Lung (tissue), 17 donors: ENCODE measurements at places on chromosomes 6 and 20. TPM values are rescaled to one million over a fixed set of nuclear protein-coding genes. Genes with fewer than 3 reads are reported as not detected.

GRCh38 chr6:158006331-158006730 is 24.7 kb downstream of the SYNJ2 start:
- DNase-seq, result no peak
- H3K4me1 ChIP-seq, result peaks cover 34% of the 10 kb centered on the region
- no peak overlapping the region for H3K4me3 ChIP-seq
- no peaks in the 10 kb centered on the region for H3K27me3 ChIP-seq

DNA sequence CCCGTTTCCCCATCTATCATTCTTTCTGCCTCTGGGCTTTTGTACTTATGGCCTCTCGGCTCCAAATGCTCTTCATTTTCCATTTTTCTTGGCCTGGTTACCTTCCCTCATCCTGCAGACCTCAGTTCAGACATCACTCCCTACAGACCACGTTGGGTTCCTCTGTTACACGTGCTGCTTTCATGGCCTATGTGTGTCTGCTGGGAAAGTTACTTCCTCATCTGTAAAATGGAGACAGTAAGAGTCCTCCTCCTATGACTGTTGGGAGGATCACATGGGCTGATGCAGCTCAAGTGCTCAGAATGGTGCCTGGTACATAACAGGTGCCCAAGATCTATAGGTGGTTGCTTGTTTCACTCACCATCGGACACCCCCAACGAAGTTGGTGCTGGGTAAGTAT is 13.5 kb downstream of the KCNK17 start:
- no peaks in the 10 kb centered on the region for H3K27me3 ChIP-seq
- H3K4me1 ChIP-seq, result peaks cover 1% of the 10 kb centered on the region
- H3K27ac ChIP-seq, result no peak overlapping the region
- DNase-seq, result no peak

- H3K27me3 ChIP-seq, result no peaks in the 10 kb centered on the region
- no peak overlapping the region for H3K4me3 ChIP-seq
These were observed 60.8 kb downstream of the TTI1 start for GRCh38 chr20:37972256-37973058.

DNA sequence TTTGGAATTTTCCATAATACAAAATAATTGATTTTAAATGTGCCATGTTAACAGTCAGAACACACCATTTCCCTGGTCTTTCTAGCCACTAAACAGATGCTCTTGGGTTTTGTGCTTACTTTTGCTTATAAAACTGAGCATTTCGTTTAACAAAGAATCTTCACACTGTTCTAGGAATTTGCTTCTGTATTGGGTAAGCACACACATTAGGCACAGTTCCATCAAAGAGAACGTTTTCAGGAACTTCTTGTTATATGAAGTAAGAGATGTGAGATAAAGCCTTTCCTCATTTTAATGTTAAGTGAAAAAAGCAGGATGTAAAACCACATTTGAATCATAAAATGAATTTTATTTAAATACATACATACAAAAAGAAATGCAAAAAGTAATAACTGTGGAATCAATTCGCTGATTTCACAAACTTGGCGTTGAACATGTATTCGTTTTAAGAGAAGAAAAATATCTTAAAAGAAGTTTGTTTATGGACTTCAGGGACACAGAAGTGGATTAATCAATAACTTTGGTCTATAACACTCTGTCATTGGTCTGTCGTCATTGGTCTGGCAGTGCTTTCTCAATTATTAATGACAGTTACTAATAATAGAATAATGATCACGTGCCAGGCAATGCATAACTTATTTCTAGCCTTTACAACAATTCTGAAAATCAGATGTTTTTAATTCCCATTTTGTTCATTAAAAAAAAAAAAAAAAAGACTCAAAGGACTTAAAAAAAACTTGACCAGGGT is 199.9 kb upstream of the PRDM1 start:
- no peaks in the 10 kb centered on the region for H3K27me3 ChIP-seq
- no peaks in the 10 kb centered on the region for H3K36me3 ChIP-seq
- no peak overlapping the region for H3K27ac ChIP-seq
- H3K4me3 ChIP-seq, result no peak overlapping the region
- H3K4me1 ChIP-seq, result peaks cover 2% of the 10 kb centered on the region

- H3K4me1 ChIP-seq, result no peaks in the 10 kb centered on the region
- no peak overlapping the region for H3K4me3 ChIP-seq
- peaks cover 2% of the 10 kb centered on the region for H3K36me3 ChIP-seq
These were observed 53.3 kb downstream of the TRAM2 start for GRCh38 chr6:52523378-52524142.

DNA sequence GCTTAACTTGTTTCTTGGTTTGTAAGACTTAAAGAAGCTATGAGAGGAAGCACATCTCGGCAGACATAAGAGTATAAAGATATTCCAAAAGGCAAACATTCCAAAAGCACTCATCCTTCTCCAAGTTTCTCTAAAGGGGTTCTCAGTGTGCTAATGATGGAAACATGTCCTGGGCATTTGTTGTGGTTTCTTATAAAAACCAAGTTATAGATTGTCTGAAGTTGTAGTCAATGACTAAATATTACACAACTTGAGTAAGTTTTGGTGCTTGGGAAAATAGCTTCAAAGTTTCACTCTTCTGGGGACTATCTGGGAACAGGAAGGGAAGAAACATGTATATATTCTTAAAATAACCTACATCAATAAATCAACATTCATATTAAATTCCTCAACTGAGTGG is 128.3 kb upstream of the TBX18 start:
- no peaks in the 10 kb centered on the region for H3K4me1 ChIP-seq
- H3K36me3 ChIP-seq, result no peaks in the 10 kb centered on the region
- DNase-seq, result no peak

DNA sequence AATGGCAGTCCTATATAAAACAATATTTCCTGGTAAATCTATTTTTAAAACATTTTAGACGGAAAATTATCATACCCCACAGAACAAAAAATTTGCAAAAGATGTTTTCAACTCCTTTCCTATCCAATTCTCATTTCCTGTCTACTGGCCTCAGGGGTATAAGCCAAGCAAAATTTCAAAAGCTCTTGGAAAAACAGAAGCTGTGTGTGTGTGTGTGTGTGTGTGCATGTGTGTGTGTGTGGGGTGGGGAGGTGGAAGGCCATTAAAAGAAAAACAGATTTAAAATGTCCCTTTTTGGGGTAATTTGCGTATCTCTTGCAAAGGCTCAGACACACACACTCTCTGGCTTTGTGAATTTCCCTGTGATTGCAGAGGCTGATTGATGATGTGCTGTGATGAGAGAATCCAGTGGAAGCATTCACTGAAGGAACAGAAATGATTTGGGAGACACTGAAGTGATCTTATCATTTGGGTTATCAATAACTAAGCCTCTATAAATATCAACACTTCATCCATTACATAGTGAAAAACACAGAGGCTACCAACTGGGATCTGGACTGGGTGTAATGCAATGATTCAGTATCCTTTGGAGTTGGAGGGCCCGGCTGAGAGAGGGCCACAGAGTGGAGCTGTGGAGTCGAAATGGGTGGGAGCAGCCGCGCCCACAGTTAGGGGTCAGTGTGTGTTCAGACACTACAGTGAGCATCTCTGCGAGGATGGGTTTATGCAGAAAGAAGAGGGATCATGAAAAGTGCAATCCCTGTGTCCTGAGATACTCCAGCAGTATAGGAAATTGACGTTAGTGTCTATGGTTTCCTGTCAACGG is 106.8 kb upstream of the PREP start:
- H3K4me1 ChIP-seq, result no peaks in the 10 kb centered on the region
- H3K36me3 ChIP-seq, result no peaks in the 10 kb centered on the region
- DNase-seq, result peak; percentile 59
- no peaks in the 10 kb centered on the region for H3K27me3 ChIP-seq
- no peak overlapping the region for H3K27ac ChIP-seq
- H3K4me3 ChIP-seq, result no peak overlapping the region

Gene DEF6
- total RNA-seq, result 22.1 TPM

DNA sequence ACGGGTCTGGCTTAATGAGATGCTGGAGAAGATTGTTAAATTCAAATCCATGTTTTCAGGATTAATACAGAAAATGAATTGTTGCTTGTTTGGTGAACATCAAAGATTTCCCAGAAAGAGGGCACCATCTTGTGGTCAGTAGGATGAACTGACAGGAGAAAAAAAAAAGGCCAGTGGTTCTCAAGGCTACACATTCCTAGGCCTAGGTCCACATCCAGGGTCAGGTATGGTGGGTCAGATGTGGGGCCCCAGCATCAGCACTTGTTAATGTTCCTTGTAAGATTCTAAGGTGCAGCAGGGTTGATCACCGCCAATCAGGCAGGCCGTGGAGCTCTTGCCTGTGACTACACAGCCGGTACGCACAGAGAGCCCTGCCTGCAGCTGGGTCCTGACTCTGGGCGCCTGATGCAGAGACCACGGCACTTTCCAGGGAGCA is 34.0 kb upstream of the FOXO3 start:
- no peaks in the 10 kb centered on the region for H3K36me3 ChIP-seq
- peak; percentile 70 for DNase-seq
- H3K27me3 ChIP-seq, result no peaks in the 10 kb centered on the region
- H3K4me1 ChIP-seq, result no peaks in the 10 kb centered on the region
- H3K4me3 ChIP-seq, result no peak overlapping the region

Gene FAM209B
- 0.55 TPM for total RNA-seq

DNA sequence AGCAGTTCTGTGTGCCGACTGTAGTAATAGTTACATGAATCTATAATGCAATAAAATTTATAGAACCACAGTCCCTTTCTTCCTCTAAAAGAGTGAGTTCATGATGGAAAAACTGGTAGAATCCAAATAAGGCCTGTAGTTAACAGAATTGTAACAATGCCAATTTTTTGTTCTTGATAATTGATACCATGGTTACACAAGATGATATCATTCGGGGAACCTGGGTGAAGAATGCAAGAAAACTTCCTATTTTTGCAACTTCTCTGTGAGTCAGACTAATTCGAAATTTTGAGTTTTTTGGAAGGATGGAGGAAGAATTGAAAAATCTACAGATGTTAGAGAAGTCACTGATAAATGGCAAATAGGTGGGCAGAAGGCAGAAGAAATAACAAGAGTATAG is 381.8 kb downstream of the CDKAL1 start:
- no peak overlapping the region for H3K4me3 ChIP-seq
- no peaks in the 10 kb centered on the region for H3K36me3 ChIP-seq
- no peaks in the 10 kb centered on the region for H3K4me1 ChIP-seq

- DNase-seq, result peak; percentile 53
- no peaks in the 10 kb centered on the region for H3K27me3 ChIP-seq
- H3K36me3 ChIP-seq, result no peaks in the 10 kb centered on the region
These were observed 84.0 kb upstream of the ZNF217 start for GRCh38 chr20:53677447-53678314.

DNA sequence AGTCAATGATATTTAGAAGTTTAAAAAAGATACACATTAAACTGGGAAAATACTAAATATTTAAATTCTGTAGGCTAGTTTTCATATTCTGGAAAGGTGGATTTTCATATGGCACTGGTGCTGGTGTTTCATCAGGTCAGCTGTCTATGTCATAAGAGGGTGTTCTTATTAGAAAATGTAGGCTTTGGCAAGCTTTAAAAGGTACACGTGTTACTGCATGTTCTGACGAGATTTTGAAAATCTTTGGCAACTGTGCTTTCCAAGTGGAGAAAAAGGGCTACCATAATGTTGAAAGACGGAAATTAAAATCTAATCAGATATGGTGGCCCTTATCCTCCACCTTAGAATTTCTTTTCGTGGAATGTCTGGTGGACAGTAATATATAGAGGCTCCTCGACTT is 30.0 kb downstream of the SLC22A3 start:
- no peaks in the 10 kb centered on the region for H3K4me1 ChIP-seq
- no peak overlapping the region for H3K27ac ChIP-seq
- no peak overlapping the region for H3K4me3 ChIP-seq
- no peak for DNase-seq
- no peaks in the 10 kb centered on the region for H3K36me3 ChIP-seq
- H3K27me3 ChIP-seq, result no peaks in the 10 kb centered on the region

DNA sequence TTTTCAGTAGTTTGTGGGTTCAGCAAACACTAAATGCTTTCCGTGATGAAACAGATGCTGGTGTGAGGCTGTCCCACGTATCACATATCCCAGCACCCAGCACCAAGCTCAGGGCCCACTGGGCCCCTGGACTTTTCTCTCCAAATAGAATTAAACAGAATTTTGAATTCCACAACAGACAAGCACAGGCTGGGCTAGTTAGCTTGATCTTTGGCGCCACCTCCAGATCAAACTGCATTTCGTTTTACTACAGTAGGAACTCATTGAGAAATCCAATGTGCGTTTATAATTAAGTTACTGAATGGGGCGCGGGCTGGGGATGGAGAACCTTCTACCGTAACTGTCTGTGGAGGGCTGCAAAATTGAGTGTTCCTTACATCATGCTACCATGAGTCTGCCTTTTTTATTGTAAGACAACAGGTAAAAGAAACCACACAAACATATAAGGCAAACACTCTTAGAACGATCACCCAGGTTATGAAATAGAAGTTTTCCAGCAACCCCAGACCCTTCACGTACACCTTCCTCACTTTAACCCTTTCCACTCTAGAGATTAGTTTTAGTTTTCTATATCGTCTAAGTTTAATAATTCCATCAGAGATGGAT is 107.8 kb downstream of the ZFP64 start:
- H3K36me3 ChIP-seq, result peaks cover 11% of the 10 kb centered on the region
- H3K4me3 ChIP-seq, result no peak overlapping the region
- no peak overlapping the region for H3K27ac ChIP-seq
- H3K4me1 ChIP-seq, result no peaks in the 10 kb centered on the region
- DNase-seq, result peak; percentile 80

- no peak overlapping the region for H3K27ac ChIP-seq
- peaks cover 36% of the 10 kb centered on the region for H3K4me1 ChIP-seq
These were observed 51.1 kb upstream of the MYL9 start for GRCh38 chr20:36490191-36490590.

DNA sequence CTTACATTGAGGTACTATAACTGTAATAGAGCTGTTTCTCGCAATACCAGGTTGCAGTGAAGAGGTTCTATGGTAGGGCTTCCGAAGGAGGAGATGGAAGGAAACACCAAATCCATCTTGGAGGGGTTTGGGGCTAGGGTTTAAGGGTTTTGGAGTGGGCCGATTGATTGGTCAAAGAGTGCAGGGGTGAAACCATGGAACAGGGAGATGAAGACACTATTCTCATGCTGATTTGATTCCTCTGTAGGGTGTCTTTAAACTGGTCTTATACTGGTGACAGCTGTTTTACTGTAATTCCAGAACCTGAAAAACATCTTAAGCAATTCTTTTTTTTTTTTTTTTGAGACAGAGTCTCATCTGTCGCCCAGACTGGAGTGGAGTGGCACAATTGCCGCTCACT is 7.8 kb downstream of the SMIM13 start:
- no peak overlapping the region for H3K4me3 ChIP-seq
- H3K36me3 ChIP-seq, result no peaks in the 10 kb centered on the region
- no peak for DNase-seq
- H3K27me3 ChIP-seq, result no peaks in the 10 kb centered on the region
- no peak overlapping the region for H3K27ac ChIP-seq

DNA sequence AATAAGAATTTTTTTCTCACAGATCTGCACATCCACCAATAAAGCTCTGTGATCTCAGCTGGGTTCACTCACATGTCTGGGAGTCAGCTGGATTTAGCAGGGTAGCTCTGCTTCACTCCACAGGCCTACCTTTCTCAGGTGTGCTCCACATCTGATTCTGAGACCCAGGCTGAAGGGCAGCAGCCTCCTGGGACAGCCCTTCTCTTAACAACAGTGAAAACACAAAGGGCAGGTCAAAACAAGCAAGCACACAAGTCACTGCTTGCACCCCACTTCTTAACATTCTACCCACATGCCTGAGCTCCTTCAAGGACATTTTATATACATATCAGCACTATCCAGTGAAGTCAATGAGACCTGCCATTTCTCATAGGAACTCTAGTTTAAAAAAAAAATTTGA is 96.0 kb upstream of the MAP3K4 start:
- H3K27me3 ChIP-seq, result no peaks in the 10 kb centered on the region
- H3K4me3 ChIP-seq, result no peak overlapping the region
- DNase-seq, result no peak
- H3K4me1 ChIP-seq, result no peaks in the 10 kb centered on the region
- no peaks in the 10 kb centered on the region for H3K36me3 ChIP-seq
- H3K27ac ChIP-seq, result no peak overlapping the region
